ENCODE measurements at places on chromosomes 7 and 10.

DNA sequence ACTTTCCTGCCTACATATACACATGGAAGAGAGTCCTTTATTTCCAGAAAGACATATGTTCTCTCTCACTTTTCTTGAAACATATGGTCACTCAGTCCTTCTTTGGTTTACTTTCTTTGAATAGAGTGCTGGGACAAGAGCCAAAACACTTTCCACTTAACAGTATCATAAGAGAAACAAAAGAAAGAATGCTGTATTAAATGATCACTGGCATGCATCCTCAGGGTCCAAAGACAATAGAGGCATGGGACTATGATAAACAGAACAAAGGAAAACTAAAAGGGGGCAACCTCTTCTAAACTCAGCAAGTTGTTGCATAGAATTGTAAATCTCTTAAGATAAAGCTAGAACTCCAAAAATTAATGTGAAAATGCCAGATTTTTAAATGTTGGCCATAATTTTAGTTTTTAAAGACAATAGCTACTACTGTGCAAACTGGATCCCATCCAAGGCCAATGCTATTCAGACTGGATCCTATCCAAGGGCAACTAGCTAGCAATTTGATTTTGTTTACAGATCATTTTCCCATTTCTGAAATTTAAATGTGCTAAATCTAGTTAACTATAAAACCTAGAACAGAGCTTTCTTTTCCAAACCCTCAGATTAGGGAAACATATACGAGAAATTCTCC lies 687.5 kb downstream of the SORCS3 start:
- no peak for DNase-seq

GRCh38 chr10:114565066-114565465 lies 93.0 kb downstream of the ABLIM1 start:
- no peak for DNase-seq

DNA sequence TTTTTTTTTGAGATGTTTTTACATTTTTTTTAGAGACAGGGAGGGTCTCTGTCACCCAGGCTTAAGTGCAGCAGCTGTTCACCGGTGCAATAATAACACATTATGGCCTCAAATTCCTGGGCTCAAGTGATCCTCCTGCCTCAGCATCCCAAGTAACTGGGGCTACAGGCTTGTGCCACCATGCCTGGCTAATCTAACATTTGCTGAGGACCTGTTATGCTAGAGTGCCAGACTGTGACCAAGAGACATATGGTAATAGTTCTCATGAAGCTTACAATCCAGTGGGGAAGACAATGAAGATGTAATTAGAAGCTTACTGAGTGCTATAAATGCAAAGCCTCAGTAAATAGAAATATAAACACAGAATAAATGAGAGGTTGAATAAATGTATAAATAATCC lies 17.6 kb upstream of the ORC5 start:
- no peak for DNase-seq

DNA sequence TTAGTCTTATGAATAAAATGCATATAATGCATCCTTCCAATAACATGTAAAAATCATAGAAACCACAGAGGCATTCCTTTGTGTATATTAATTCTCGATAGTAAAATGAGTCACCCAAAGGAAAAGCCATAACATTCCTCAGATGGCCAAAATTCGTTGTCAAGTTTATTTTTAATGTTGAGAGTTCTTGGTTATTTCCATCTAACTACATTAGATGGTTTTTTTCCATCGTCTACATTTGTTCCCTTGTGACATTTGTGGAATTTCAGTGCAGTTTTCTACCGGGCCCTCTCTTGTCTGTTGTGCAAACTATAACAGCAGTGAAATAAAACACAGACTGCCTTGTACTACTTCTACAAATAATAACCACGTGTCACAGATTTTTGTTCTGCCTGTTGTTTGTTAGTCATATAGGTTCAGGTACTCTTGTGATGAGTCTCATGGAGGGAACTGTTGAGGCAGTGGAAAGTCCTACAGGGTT lies 54.7 kb upstream of the CCAR1 start:
- no peak for DNase-seq

Measured in ascending aorta (tissue), 2 donors.